Activated naive CD4-positive, alpha-beta T cell treated with anti-CD3 and anti-CD28 coated beads, Interleukin-2, amount 10 ng/mL, durations not matched to agents 7 days and 5 days (primary cell): ENCODE measurements at places on chromosomes 11 and 22.
A peak's percentile ranks its signal among the peaks of the same experiment; 100 is the strongest.

GRCh38 chr11:91790346-91791170 lies 434.1 kb upstream of the FAT3 start:
- DNase-seq, result no peak

- DNase-seq, result no peak
These were observed 314.2 kb downstream of the RAB38 start for GRCh38 chr11:87861030-87861429.

DNA sequence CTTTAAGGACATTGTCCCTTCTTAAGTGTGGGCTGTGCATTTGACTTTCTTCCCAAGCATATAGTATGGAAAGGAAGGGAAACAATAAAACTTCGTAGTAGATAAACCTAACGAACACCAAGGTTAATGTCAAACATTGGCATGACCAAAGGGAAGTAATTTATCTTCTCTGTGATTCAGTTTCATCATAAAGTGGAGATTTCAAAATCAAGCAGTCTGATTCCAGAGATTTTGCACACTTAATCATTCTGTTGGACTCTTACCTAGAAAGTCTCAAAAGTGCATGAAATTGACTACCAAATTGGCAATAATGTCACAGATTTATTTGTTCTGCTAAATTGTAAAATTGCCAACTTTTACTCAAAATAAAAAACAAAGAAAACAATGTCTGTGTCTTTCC lies 559.7 kb downstream of the JRKL start:
- no peak for DNase-seq

DNA sequence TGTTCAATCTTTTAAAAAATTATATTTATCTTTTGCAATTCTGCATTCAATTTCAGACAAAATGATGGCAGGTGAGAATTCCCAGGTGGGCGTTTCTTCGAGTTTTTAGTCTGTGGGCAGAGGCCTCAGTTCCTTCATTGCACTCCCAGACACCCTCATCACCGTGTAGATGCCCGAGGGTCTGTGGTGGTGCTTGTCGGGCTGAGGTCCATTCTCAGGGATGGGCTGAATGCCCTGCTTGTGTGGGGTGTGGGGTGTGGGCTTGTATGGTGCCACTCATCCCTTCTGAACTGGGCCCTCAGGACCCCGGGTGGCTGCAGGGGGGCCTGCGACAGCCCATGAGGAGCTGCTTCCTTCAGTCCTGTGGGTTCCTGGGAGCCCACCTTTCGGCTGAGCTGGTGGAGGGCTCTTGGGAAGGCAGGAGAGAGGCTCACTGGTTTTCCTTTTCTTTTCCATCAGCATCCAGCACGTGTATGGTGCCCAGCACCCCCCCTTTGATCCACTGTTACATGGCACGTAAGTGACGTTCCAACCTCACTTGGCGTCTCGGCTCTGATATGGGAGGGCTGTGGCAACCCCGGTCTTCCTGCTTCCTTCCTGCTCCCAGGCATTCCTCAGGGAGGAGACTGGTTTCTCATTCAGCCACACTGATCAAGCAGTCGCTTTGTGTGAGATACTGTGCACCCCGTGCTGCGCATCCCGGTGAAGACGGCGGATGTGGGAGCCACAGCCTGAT lies 29.8 kb downstream of the TBC1D22A start:
- DNase-seq, result no peak

- no peak for DNase-seq
These were observed 33.3 kb downstream of the RBFOX2 start for GRCh38 chr22:35995348-35995747.

DNA sequence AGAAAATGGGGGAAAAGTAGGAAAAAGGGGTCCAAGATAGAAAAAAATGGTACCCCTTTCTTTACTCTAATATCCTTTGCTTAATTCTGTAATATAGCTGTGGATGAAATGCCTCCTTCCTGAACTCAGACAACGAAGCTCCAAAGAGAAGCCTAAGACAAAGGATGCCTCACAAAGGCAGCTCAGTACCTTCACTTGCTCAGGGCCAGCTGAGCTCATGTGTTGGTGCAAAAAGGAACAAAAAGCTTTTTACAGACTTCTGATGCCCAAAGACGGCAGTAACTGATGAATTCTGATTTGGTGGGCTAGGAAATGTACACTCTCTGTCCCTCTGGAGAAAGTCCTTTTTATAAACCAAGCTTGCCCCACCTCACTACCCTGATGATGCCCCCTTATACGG lies 77.5 kb downstream of the DENND5A start:
- no peak for DNase-seq

DNA sequence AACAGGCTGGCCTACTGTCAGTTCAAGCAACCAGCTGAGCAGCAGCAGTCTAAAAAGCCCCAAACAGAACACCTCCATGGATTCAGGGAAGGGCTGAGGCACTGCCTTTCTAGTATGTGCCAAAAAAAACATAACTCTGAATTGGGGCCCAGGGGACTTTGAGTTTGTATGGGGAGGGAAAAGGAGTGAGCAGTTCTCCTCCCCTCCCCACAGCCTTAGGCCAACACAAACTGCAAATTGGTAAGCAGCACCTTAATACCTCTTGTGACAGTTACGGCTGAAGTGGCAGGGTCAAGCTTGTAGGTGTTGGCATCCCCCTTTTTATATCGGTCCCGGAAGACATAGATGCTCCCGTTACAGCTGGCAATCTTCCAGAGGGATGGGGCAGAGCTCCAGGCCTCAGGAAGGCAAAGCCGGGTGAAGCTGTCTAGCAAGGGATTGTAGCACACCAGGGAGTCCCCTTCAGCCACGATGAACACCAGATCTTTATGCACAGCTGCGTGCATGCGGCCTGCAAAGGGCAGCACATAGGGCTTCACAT lies 6.0 kb downstream of the KBTBD4 start:
- no peak for DNase-seq

- peak; percentile 69 for DNase-seq
These were observed 39.7 kb downstream of the FLI1 start for GRCh38 chr11:128733440-128734102.

GRCh38 chr22:38467438-38467903 lies 425 bp upstream of the KDELR3 start:
- no peak for DNase-seq

- DNase-seq, result peak; percentile 45
These were observed 84.0 kb upstream of the CTSC start for GRCh38 chr11:88421530-88421929.

GRCh38 chr22:36379593-36380361 lies 8.0 kb downstream of the MYH9 start:
- DNase-seq, result peak; percentile 77

- no peak for DNase-seq
These were observed 27.4 kb upstream of the MUC15 start for GRCh38 chr11:26599425-26599824.
